Omental fat pad (tissue), 4 donors: ENCODE measurements at places on chromosomes 1 and 21.

- no peak for DNase-seq
Observed at GRCh38 chr1:56517404-56518130, 61.8 kb downstream of the PLPP3 start.

GRCh38 chr1:151989211-151989862 is 4.3 kb downstream of the S100A10 start:
- no peak for DNase-seq

DNA sequence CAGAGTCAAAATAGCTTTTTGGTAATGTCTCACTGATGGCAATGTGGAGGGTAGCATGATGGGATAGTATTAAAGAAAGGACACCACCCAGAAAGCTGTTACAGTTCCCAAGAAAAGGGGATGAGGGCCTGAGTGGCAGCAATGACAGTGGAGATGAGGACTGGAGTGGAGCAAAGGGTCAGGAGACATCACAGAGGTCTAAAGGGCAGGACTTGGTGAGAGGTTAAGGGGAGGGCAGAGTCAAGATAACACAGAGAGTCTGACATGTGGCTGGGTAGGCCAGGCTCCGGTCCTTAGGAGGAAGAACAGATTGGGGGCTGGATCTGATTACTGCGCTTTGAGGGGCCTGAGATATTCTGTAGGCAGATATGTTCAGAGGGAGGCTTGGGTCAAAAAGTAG is 19.3 kb downstream of the ELF3 start:
- DNase-seq = no peak

DNA sequence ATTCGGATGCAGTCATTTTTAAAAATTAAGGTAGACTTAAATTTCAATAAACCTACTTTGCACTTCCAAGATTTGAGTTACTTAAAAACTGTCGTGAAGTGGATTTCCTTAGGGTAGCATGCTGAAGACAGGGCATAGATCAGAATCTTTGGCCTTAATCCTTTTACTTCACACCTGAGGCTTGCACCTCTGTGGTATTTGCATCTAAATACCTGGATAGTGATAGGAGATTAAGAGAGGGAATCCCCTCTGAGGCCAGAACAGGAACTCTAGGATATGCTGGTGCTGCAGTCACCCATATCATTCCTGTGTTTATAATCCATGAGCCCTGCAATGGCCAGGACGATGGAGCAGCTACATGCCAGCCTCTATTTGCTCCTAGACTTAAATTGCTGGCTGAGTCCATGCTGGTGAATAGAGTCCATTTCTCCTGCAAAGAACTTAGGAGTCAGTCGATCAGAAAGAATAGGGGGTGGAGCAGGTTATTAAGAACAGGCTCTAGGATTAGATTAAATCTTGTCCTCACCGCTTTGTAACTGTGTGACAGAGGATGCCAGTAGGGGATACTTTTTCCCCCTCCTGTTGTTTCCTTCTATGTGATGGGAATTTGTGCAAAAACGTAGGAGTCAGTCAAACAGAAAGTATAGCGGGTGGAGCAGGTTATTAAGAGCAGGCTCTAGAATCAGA is 333.6 kb downstream of the DUSP10 start:
- no peak for DNase-seq

- DNase-seq = no peak
Observed at GRCh38 chr1:5632814-5633213, 359.4 kb downstream of the NPHP4 start.

DNA sequence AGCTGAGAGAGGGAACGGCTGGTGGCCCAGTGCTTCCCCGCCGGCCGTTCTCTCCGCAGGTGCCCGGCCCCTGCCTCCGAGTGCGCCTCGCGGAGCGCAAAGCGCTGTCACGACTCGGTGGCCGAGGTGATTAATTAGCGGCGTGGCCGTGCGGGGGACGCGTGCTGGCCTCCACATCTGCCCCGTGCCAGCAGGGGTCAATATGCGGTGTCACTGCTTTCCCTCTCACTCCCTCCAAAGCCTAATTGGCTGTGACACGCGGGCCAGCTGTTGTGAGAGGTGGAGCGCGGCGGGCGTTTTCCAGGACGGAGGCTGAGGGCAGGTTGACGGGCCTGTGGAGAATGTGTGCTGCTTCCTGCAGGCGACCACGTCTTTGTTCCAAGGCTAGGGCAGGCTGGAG is 239.0 kb downstream of the LMX1A start:
- DNase-seq = no peak

- DNase-seq = no peak
Observed at GRCh38 chr1:81880781-81881180, 80.0 kb downstream of the ADGRL2 start.

GRCh38 chr1:246632281-246633168 is 66.3 kb downstream of the CNST start:
- no peak for DNase-seq

- DNase-seq = no peak
Observed at GRCh38 chr1:33724348-33724747, 139.5 kb upstream of the HMGB4 start.

DNA sequence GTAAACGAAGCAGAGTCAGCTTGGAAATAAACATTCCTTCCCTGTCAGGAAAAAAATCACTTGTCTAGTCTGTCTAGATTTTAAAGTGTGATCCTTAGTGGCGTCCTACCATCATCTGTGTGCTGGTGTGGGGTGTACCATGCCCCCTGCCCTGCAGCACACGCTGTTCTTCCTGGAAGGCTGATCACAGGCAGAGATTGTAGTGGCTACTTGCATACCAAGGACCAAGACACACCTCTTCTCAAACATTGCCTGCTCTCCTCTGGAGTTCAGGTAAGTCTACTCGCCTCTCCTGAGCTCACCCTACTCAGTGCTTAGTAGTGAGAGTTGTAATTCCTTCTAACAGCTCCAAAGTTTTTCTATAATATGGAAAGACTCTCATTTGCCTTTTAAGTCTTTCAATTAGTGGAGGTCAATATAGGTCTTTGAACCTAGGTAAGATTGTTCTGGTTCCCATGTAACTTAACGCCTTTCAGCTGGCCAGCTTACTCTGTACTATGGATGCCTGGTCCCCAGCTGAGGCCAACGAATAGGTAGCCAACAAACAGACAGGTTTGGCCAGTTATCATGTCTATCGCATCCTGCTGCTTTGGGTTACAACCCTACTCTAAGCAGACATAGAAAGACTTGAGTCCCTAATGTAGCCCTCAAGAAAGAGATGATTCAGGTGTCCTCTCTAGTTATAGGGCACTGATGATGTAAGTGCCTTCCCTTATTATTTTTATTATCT is 55.4 kb downstream of the XCL1 start:
- no peak for DNase-seq

- DNase-seq = no peak
Observed at GRCh38 chr1:44786138-44786840, 1.7 kb downstream of the BEST4 start.

DNA sequence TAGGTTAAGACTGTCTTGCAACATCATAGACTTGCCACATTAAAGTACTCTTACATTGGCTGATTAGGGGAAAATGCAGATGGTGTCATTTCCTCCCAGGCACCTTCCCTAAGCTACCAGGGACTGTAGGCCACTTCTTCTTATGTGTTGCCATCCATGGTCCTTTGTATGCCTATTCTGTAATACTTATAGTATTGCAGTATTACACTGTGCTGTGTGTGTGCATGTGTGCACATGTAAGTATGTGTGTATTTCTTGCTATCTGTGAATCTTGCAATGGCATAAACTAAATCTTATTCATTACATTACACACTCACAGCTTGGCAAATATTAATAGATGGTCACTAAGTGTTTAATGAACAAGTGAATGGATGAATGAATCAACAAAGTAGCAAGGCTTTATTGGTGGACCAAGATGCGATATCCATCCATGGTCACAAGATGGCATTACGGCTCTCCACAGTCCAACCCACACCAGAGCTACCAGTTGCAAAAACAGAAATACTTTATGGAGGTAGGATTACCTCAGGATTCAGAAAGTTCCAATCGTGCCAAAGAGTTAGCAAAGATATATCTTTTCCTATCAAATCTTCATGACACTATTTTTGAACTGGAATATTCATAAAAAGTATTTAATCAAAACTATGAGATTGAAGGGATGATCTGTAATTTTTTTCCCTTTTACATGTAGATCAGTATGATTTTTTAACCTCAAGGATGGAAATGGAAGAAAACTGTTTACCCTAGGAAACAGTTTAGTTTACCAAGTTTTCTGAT is 160.2 kb downstream of the DENND1B start:
- DNase-seq = no peak

- no peak for DNase-seq
Observed at GRCh38 chr1:66313429-66313828, 220.5 kb upstream of the SGIP1 start.

- no peak for DNase-seq
Observed at GRCh38 chr21:34743831-34744230, 75.0 kb downstream of the CLIC6 start.

DNA sequence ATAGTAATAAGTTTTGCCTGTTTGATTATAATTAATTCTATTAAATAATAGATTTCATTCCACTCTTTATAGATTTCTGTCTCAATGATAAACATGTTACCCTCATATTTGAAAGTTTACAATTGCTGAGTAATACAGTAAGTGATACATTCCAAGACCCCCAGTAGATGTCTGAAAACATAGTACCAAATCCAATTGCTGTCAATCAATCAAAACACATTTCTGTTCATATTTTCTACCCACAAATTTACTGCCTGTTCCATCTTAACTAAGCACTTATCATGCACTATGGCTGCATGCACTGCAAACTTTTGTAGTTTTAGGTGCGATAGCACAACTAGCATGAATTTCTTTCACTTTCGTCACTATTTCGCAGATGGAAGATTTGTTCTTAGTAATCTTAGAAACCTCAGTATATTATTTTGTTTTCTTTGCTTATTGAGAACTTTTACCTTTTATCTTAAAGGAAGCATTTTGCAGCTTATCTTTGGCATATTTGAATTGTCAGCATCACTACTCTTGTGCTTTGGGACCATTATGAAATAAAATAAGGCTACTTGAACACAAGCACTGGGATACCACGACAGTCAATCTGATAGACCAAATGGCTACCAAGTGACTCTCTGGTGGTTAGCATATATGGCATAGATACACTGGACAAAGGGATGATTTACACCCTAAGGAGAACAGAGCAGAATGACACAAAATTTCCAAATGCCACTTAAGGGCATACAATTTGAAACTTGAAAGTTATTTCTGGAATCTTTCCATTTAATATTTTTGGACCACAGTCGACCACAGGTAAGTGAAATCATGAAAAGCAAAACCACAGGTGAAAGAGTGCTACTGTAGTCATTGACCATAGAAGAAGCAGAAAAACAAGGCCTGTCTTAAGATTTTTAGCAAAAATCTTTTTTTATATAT is 67.6 kb downstream of the RGS13 start:
- no peak for DNase-seq

GRCh38 chr1:48540587-48540986 is 68.6 kb upstream of the SPATA6 start:
- no peak for DNase-seq

GRCh38 chr1:46622344-46622743 is 5.7 kb upstream of the MOB3C start:
- DNase-seq = no peak

- no peak for DNase-seq
Observed at GRCh38 chr1:166040202-166040997, 126.4 kb downstream of the FAM78B start.

- no peak for DNase-seq
Observed at GRCh38 chr1:42311138-42311537, 23.9 kb downstream of the FOXJ3 start.

- DNase-seq = no peak
Observed at GRCh38 chr1:58576325-58576726, 726 bp downstream of the TACSTD2 start.

GRCh38 chr1:214476229-214476985 is 75.0 kb downstream of the PTPN14 start:
- DNase-seq = no peak

DNA sequence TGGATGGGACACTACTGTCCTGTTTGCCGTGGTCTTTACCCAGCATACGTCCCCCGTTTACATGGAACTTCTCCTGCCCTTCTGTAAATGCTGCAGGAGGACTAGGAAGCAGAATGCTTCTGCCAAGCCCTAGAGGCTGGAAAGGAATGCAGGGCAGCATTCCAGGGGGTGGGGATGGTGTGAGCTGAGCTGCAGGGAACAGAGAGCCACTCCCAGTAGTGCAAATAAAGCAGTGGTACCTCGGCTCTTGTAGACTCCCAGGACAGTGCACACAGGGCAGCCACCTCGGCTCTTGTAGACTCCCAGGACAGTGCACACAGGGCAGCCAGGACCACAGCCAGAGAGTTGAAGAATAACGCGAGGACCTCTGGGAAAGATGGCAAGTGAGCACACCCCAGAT is 35.4 kb downstream of the PTPRU start:
- DNase-seq = no peak

- DNase-seq = no peak
Observed at GRCh38 chr21:41763398-41763931, 3.4 kb downstream of the RIPK4 start.

GRCh38 chr1:231836227-231836893 is 209.8 kb downstream of the DISC1 start:
- DNase-seq = no peak

DNA sequence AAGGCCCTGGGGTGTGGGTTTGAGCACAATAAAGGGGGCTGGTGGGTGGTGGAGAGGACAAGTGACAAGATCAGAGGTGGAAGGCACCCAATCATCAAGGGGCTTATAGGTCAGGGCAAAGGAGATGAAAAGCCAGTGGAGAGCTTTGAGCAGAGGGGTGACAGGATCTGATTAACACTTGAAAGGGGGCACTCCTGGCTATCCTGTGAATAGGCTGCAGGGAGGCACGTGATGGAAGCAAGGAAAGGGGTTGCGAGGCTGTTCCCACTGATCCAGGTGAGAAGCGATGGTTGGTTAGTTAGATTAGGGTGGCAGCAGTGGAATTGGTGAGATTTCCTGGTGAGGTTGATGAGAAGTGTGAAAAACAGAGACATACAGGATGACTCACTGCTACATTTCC is 80.6 kb downstream of the WLS start:
- DNase-seq = no peak

GRCh38 chr1:41638086-41639024 is 153.9 kb upstream of the EDN2 start:
- DNase-seq = no peak

DNA sequence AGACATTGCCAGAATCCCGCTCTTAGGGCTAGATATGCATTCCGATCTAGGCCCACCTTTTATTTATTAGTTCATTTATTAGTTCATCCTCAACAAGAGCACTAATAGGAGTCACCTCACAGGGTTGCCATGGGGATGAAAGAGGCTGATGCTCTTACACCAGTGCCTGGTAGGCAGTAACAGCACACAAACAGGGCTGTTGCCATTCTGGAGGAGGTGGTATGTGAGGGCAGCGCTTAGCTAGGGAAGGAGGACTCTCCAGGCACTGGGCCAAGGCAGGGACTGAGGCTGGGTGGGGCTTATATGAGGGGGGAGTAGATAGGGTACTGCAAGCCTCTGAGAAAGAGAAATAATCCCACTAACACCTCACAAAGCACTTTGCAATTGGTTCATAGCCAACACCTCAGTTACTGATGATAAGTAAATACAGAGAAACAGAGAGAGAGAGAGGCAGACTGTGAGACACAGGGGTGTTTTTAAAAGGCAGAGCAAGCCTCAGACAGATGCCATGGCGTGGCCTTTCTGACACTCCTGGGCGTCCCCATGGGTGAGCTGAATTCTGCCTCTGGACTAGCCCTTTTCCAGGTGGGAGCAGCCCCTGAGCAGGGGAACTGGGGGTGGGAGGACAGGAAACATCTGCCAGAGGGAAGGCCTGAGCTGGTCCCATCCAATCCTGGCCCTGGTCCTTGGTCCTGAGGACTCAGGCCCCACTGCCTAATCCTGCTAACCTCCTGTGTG is 5.9 kb downstream of the FCGR2A start:
- no peak for DNase-seq
